ENCODE measurements at places on chromosomes 2 and 18. TPM values are rescaled to one million over a fixed set of nuclear protein-coding genes. Genes with fewer than 3 reads are reported as not detected.

DNA sequence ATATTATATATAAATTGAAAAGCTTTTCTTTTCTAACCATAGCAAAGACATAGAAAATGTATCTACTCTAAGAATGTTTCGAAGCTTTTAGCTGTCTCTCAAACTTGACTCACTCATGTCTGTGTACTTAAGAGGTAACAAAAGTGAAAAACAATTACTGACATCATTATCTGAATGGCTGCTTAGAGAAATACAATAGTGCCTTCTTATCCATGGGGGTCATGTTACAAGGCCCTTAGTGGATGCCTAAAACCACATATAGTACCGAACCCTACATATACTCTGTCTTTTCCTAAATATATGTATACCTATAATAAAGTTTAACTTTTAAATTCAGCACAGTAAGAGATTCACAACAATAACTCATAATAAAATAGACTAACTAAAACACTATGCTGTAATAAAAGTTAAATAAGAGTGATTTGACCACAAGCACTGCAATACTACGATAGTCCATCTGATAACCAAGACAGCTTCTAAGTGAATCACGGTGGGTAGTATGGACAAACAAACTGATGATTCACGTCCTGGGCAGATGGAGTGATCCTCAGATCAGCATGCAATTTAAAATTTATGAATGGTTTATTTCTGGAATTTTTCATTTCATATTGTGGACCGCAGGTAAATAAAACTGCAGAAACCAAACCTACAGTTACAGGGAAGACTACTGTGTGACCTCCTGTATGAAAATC is 246.2 kb downstream of the XIRP2 start:
- H3K36me3 ChIP-seq, result no peaks in the 10 kb centered on the region
- peak; percentile 30 for DNase-seq
- H3K4me3 ChIP-seq, result no peak overlapping the region
- no peaks in the 10 kb centered on the region for H3K27me3 ChIP-seq

NTSR2 gene
- not detected for total RNA-seq

DNA sequence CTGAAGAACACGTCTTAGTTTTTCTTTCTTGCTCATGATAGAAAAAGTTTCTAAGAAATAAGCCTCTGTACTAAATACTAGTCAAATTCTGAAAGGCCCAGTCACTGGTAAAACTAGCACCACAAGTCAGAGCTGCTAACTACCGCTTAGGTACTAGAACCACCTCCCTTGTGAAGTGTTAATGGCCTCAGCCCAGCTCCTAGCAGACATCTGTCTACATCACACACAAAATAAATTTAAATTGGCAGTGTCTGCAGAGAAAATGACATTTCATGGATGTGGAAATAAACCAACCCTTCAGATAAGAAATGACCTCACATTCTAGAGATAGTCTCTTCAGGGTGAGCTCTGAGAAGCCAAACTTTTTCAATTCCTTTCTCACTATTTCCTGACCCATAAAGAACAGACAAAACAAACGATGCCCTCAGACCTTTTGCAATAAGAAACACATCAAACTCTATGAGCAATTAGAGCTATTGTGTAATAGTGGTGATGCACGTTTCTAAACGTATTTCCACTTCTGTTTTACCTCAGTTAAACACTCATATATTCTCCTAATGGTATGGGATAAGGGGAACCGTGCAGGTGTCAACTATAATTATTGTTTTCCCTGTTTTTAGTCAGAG is 70.3 kb upstream of the DSG1 start:
- no peak overlapping the region for H3K27ac ChIP-seq
- H3K36me3 ChIP-seq, result no peaks in the 10 kb centered on the region
- no peak overlapping the region for H3K4me3 ChIP-seq
- no peaks in the 10 kb centered on the region for H3K4me1 ChIP-seq
- no peaks in the 10 kb centered on the region for H3K27me3 ChIP-seq

GRCh38 chr18:65749841-65750240 is 971 bp upstream of the CDH7 start:
- H3K27ac ChIP-seq, result peak overlapping the region; percentile 57
- H3K27me3 ChIP-seq, result no peaks in the 10 kb centered on the region
- H3K4me1 ChIP-seq, result peaks cover 18% of the 10 kb centered on the region
- no peaks in the 10 kb centered on the region for H3K36me3 ChIP-seq
- DNase-seq, result no peak
- peak overlapping the region; percentile 64 for H3K4me3 ChIP-seq

KCNG3 gene
- 0.03 TPM for total RNA-seq

- no peak overlapping the region for H3K27ac ChIP-seq
- no peaks in the 10 kb centered on the region for H3K4me1 ChIP-seq
- no peaks in the 10 kb centered on the region for H3K36me3 ChIP-seq
- no peaks in the 10 kb centered on the region for H3K27me3 ChIP-seq
- no peak for DNase-seq
- H3K4me3 ChIP-seq, result no peak overlapping the region
These were observed 256.8 kb downstream of the NEDD4L start for GRCh38 chr18:58300867-58301266.

TMBIM1 gene
- total RNA-seq, result 10.3 TPM

- no peak for DNase-seq
- H3K27ac ChIP-seq, result no peak overlapping the region
- no peak overlapping the region for H3K4me3 ChIP-seq
- no peaks in the 10 kb centered on the region for H3K4me1 ChIP-seq
- 0 out of 2 replicates have a peak, but pooled peaks cover 3% of the 10 kb centered on the region for H3K27me3 ChIP-seq
These were observed 1108.1 kb upstream of the LRRTM1 start for GRCh38 chr2:81412681-81413080.

DNA sequence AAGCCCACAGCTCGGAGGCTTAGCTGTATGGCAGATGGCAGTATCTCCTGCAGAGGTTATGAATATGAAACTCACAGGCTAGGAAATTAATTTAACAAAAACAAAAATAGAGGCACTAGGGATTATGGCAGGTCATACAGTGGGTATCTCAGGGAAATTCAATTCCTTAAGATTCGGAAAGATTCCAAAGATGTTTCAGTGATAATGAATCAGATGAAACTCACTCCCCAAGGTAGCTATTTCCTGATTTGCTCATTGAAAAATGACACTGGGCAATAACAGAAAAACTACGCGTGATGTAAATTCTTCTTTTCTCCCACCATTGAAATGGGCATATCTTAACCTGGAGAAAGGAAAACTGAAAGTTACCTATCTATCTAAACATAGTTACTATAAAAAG is 414.1 kb downstream of the STK39 start:
- H3K36me3 ChIP-seq, result no peaks in the 10 kb centered on the region
- no peak overlapping the region for H3K27ac ChIP-seq
- no peak for DNase-seq
- H3K27me3 ChIP-seq, result no peaks in the 10 kb centered on the region
- peaks cover 1% of the 10 kb centered on the region for H3K4me1 ChIP-seq
- no peak overlapping the region for H3K4me3 ChIP-seq

DNA sequence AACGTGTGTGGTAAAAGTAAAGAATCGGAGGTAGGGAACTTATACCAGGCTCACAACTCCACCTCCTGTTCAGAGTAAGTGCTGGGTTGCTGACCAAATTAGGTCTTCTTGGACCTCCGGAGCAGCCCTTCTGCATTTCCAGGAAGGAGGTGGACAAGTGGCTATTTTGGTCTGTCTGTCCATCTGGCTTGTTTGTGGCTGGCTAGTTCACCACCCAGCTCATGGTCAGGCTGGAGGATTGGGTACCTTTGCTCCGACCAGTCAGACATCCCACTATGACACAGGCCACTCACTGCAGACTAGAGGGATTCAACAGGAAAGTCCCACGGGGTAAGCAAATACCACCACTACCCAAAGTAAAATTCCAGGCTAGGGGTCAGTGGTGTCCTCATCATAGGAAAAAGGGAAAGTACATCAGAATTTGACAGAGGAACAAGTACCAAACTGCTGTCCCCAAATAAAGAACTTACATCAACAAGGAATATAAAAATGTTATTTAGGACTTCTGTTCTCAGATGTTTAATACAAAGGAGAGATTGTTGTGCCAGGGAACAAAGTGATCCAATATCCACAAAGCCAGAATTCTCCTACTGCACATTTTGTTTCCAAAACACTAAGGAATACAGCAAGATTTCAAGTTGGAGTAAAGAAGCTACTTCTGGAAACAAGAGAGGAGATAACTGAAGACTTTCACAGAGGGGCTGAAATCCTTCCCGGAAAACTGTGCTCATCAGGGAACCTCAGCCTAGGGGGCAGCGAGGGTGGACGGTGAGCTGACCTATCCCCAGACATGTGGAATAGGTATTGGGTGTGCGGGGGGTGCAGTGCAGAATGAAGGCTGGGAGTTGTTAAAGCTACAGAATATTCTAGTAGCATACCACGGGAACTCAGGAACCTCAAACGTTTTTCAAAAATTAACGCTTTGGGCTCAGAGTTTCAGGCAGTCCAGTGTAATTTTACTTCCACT is 56.9 kb downstream of the BCL2 start:
- no peaks in the 10 kb centered on the region for H3K4me1 ChIP-seq
- no peak overlapping the region for H3K27ac ChIP-seq
- H3K36me3 ChIP-seq, result no peaks in the 10 kb centered on the region

GRCh38 chr2:127145280-127145895 is 38.4 kb upstream of the BIN1 start:
- DNase-seq, result no peak
- no peak overlapping the region for H3K4me3 ChIP-seq
- H3K27ac ChIP-seq, result no peak overlapping the region

DNA sequence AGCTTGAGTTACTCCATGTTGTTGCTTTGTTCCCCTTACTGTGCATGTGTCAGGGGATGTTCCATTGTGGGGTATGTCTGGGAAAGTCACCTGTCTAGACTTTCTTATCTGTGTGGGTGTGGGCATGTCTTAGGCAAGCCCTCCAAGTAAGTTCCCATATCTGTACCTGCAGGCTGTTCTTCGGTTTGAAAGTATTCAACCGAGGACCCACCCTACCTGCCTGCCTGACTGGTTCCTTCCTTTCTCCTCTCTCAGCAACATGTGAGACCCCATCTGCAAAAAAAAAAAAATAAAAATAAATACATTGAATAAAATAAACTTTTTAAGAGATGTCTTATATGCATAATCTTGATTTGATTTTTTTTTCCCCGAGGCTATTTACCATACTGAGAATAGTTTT is 622.7 kb downstream of the TDRD15 start:
- H3K4me3 ChIP-seq, result no peak overlapping the region
- H3K27ac ChIP-seq, result no peak overlapping the region
- DNase-seq, result no peak
- no peaks in the 10 kb centered on the region for H3K36me3 ChIP-seq
- no peaks in the 10 kb centered on the region for H3K27me3 ChIP-seq

DNA sequence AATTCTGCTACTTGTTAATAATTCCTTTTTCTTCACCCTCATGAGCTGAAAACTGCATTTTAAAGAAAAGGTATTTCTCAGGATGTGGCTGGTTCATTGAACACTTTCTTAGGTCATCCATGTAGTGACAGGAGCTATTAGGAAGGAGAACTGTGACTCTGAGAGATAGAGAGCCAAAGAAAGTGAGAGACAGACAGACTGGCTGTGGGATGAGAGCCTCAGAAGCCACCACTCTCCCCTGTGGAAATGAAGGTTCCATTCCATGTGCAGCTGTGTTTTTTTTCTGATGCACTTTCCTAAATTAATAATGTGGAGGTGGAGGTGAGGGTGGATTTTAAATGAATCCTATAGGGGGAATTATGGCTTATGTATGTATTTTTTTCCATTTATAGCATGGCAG is 113.3 kb downstream of the FAM210A start:
- H3K4me1 ChIP-seq, result no peaks in the 10 kb centered on the region
- H3K4me3 ChIP-seq, result no peak overlapping the region
- no peak for DNase-seq
- H3K27me3 ChIP-seq, result no peaks in the 10 kb centered on the region
- H3K27ac ChIP-seq, result no peak overlapping the region

GRCh38 chr18:77057006-77057395 is 75.6 kb downstream of the MBP start:
- no peak overlapping the region for H3K27ac ChIP-seq
- H3K4me3 ChIP-seq, result no peak overlapping the region
- peaks cover 8% of the 10 kb centered on the region for H3K4me1 ChIP-seq
- no peak for DNase-seq
- H3K27me3 ChIP-seq, result no peaks in the 10 kb centered on the region

SAG gene
- not detected for total RNA-seq

NAT8 gene
- total RNA-seq, result not detected

- H3K4me1 ChIP-seq, result no peaks in the 10 kb centered on the region
- H3K36me3 ChIP-seq, result no peaks in the 10 kb centered on the region
- H3K27ac ChIP-seq, result no peak overlapping the region
- no peak for DNase-seq
- H3K4me3 ChIP-seq, result no peak overlapping the region
These were observed 959.3 kb upstream of the TMEFF2 start for GRCh38 chr2:193154076-193154475.

GRCh38 chr2:177724398-177725287 is 332.1 kb downstream of the AGPS start:
- H3K36me3 ChIP-seq, result no peaks in the 10 kb centered on the region
- H3K4me1 ChIP-seq, result peaks cover 11% of the 10 kb centered on the region
- peak overlapping the region; percentile 17 for H3K27ac ChIP-seq
- peak; percentile 61 for DNase-seq
- H3K4me3 ChIP-seq, result peak overlapping the region; percentile 16
- H3K27me3 ChIP-seq, result no peaks in the 10 kb centered on the region

ABCG8 gene
- 0.04 TPM for total RNA-seq

DNA sequence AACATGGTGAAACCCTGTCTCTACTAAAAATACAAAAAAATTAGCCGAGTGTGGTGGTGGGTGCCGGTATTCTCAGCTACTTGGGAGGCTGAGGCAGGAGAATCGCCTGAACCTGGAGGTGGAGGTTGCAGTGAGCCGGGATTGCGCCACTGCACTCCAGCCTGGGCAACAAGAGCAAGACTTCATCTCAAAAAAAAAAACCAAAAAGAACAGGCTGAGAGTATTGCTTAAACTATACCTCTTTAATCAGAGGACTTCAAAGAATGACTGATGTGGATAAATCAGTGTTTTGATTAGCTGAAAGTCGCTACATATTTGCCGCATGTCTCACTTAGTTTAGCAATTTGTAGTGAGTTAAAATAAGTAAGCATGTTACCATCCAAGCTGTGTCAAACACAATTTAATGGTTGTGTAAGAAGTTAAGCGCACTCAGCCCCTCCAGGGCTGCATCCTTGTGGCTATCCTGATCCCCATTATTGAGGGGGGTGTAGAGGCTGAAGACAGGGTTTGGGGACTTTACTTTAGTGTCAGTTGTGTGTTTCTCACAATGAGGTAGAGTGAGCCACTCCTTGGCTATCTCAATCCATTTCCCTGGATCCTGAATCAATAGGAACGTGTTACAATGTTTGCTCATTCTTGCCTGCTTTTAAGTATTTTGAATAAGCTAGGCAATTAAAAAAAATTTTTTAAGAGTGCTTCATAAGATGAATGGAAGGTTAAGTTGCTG is 11.0 kb upstream of the FARP2 start:
- H3K36me3 ChIP-seq, result peaks cover 97% of the 10 kb centered on the region
- no peak for DNase-seq
- H3K4me3 ChIP-seq, result no peak overlapping the region

DNA sequence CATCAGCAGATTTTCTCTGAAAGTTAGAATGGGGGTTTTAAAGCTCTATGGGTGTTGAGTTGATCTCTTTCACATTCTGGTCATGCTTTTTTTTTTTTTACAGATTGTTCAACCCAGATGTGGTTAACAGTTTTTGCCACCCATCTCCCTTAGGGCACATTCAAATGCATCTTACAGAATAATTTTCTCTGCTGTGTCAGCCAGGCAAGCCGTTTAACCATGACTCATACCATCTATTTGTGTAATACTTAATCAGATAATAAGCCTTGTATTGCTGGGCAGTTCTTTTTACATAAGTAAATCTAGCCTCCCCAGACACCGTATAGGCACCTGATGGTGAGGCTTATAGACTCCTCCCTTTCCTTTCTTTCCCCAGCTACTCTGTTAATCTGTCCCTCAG is 62.0 kb downstream of the TGIF1 start:
- H3K4me1 ChIP-seq, result peaks cover 9% of the 10 kb centered on the region
- no peak overlapping the region for H3K27ac ChIP-seq
- no peaks in the 10 kb centered on the region for H3K27me3 ChIP-seq
- peak; percentile 49 for DNase-seq
- H3K4me3 ChIP-seq, result no peak overlapping the region
